ENCODE measurements at places on chromosomes 3 and 15.

DNA sequence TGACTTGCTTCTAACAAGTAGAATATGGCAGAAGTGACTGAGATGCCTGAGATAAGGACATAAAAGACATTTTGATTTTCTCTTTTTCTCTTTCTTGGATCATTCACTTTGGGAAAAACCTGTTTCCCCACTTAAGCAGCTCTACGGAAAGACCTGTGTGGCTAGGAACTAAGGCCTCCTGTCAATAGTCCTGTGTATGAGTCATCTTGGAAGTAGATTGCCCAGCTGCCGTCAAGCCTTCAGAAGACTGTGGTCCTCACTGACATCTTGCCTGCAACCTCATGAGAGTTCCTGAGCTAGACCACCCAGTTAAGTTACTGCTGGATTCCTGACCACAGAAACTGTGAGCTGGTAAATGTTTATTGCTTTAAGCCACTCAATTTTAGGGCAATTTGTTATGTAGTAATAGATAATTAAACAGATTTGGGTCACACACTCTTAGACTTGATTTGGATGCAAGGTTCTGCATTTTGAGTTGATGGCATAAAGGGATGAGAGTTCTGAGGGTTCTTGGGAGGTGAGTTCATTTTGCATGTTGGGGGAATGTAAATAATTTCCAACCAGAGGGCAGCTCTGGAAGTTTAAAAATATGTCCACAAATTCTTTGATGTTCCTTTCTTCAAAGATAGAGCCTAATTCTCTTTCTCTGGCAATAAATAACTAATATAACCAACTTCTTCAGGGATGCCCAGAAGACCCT, 229.2 kb downstream of the SQOR start:
- DNase-seq, result no peak

DNA sequence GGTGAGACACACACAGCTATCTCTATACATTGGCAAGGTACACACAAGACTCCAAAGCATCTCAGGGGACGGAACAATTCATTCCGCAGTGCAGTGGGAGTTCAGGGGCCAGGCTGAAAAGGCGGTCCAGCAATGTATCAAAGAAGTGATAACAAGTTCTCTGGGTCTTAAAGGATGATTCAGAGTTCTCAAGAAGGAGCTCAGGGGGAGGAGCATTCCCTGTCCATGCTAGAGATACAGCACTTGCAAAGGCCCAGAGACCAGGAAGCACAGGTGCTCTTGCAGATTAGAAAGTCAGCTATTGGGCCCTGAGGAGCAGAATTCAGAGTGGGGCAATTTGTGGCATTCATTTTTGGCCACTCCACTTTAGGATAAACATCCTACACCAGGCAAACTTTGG, 34.9 kb downstream of the MECOM start:
- DNase-seq, result no peak

DNA sequence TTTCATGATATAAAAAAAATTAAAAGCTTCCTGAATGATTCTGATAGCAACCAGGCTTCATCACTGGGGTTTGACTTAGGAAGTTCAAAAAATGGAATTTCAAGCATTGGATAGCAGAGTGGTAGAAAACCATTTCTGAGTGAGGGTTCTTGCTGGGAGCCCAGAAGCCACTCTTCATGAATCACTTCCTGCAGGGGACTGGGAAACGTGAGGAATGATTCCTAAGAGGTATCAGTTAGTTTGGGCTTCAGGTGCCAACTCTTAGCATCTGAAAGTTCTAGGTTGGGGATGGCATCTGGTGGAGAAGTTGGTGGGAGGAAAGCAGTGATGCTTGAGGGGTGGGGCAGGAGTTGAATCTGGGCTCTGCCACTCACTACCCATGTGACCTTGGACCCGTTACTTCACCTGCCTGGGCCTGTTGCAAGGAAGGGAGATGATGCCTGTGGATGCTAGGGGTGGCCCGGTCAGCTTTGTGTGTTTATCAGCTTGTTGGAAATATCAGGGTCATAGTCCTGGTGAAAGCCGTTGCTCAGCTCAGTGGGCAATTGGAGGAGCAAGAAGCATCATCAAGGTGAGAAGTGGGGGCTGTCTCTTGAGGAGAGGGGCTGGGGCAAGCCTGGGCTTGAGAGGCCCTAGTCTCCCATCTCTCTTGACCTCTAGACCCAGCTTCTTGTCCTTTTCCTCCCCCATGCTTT, 37.0 kb upstream of the TNFAIP8L3 start:
- peak; percentile 39 for DNase-seq

- no peak for DNase-seq
Measured at GRCh38 chr15:77685082-77685815, 52.5 kb upstream of the LINGO1 start.

- no peak for DNase-seq
Measured at GRCh38 chr15:90031231-90031791, 30.2 kb downstream of the ZNF710 start.

DNA sequence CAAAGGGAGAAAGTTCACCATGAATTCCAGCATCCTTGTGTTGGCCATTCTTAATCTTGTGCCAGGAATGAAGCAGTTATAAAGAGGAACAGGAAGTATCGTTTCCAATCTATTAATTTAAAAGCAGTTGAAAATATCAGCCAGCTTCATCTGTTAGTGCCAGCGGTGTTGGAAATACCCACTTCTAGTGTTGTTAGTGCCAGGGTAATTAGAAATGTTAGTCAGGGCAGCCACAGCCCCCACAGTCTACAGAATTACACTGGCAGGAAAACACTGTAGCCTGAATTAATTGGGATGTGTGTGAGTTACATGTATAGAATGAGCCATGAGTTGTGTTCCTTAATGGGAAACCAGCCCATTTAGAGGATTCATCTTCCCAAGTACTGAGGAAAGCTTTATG, 127.8 kb downstream of the GHSR start:
- DNase-seq, result no peak

DNA sequence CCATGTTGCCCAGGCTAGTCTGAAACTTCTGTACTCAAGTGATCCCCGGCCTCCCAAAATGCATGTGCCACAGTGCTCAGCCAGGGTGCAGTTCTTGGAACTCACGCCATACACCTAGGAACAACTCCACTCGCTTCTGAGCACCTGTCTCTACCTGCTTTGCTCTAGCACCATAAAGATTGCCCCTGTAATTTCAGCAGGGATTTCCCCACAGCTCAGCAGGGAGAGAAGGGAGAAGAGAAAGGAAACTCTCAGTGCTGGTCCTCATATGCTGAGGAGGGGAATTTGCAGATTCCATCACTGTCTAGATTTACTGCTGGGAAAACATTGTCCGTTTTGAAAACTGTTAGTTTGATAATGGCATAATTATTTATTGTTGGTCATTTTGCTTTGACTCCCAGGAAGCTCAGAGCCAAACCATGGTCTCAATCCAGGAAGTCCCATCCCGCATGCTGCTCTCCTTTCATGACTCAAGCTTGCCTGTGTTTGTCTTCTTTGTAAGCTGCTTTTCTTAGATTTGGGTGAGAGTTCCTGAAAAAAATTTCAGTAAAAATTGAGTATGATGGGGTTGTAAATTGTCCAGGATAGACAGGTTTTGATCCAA, 24.2 kb downstream of the TRIM71 start:
- no peak for DNase-seq

DNA sequence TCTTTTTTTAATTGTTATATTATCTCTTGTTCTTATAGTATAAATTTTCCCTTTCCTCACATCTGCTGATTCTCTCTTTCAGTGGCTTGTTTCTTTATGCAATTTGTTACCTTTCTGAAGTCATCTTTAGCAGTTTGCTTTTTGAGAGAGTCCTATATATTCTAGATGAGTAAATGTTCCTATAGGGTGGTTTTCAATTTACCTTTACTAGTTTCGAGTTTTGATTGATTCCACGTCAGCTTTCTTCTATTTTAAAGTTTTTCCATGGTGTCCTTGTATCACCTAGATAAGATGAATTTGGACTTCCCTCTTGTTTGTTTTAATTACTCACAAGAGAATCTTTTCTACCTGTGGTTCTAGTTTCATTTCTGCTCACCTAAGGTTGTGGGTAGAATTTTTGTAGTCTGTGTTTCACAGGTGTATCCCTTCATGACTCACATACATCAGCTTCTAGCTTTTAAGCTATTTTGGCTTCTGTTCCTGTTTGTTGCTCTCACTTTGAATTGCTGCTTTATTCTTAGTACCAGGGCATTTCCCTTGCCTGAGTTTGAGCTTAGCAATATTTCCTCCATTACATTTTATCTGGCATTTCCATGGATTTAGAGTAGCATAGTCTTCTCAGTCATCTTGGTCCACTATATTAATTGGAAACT, 6.4 kb downstream of the TEX9 start:
- DNase-seq, result no peak

GRCh38 chr3:112774293-112774926, 72.3 kb downstream of the CD200R1L start:
- DNase-seq, result no peak

GRCh38 chr3:53696401-53697172, 149.6 kb downstream of the CHDH start:
- no peak for DNase-seq

DNA sequence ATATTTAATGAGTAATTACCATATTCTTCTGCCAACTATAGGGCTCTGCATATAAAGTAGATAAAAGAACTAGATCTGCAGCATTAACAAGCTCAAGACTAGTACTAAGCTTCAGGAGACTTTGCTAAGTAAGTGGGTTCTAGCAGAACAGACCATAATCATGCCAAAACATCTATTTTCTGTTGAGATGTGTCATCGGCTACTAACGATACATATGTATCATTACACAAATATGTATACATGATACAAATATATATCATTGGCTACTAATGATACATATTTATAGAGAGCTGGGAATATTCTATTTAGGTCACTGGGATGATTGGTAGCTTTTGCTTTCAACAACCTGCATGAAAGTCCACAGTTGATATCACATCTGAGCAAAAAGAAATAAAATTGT, 185.8 kb upstream of the DCBLD2 start:
- no peak for DNase-seq

DNA sequence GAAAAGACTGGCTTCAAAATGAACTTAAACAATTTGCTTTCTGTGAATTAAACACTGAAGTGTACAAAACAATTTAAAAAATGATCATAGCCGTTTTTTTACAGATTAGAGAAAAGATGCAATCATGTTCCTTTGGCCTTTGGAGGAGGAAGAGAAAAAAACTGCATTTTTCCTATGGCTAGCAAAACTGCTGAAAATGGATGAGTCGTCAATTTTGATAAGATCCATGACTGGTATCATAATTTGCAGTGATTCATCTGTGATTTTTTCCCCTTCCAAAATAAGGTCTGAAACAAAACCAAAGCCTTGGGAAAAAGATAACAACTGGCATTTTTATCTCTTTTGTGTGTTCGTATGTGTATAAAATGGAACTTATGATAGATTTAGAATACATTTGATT, 255.6 kb upstream of the SATB1 start:
- no peak for DNase-seq

- no peak for DNase-seq
Measured at GRCh38 chr15:84824260-84825007, 7.3 kb downstream of the ALPK3 start.

DNA sequence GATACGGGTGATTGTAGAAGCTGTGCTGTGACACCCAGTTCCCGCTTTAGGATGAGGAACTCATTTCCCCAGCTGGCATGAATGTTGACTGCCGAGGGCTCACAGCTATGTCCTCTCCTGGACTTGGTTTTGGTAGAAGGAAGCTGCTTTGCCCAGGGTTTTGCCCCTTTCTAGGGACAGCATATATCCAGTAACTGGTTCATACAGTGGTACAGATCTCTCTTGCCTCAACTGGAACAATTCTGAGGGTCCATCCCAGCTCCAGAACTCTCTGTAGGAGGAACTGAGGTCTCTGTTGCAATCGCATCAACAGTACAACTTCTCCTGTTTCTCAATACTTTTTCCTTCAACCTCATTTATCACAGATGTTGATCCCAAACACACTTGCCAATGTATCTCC, 54.5 kb upstream of the FNDC3B start:
- DNase-seq, result no peak

DNA sequence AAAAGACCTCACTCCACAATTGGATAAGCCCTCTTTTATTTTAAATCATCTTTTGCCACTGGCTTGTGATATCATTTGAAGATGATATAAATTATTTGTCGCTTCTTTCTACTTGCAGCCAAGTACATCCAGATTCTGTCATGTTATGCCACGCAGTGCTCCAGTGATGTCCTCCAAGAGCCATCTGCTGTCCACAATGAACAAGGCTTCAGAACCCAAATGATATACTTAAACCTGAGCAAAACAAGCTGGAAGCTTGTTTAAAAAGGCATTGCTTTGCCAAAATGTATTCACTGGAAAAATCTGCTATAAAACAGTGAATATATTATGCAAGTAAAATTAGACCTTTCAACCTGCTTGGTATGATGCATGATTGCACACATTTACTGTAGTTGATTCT, 58.8 kb upstream of the ARL6 start:
- DNase-seq, result no peak

- no peak for DNase-seq
Measured at GRCh38 chr3:149234671-149235245, 13.1 kb upstream of the CP start.

- DNase-seq, result peak; percentile 24
Measured at GRCh38 chr3:105965384-105965783, 96.6 kb upstream of the CBLB start.

GRCh38 chr15:54208786-54209185, 230.5 kb downstream of the UNC13C start:
- DNase-seq, result no peak

DNA sequence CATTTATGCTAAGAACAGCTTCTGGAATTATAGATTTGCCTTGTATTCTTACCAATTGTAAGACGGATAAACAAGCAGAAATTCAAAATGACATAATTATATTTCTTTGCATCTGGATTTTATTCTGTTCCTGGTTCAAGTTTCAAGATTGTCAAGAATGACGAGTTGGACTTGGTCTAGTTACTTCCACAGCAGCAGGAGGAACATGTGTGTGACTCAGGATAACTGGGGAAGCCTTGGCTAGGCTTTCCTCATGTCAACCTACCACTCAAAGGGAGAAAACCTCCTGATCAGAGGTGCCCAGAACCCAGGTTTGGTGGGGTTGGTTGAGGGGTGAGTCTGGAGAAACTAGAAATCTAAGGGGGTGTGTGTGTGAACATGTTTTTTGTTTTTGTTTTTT, 259.7 kb downstream of the SOX2 start:
- DNase-seq, result no peak

DNA sequence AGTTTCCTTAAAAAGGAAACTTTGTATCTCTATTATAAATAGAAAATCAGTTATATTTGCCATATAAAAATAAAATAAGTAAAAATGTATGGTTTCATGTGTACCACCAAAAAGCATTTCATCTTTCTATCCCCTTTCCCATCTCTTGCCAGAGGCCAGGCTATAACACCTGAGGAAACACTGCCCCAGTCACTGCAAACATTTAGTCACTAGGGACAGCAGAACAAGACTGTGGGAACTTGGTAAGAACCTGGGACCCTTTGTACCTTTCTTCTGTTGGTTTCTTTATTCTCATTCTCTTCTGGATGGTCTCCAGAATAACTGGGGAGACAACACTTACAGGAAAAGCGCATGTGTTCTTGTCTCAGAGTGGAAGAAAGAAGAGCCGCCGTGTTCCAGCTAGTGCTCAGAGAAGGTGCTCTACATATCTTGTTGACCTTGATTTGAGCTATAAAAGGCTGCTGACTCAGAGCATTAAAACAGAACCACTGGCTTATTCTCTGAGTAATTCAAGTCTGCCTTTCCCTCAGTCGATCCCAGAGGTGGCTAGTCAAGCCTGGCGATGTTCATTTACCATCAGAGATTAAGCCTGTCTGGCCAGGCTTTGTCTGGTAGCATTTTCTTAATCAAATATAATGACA, 361.6 kb downstream of the RBMS3 start:
- DNase-seq, result no peak

- no peak for DNase-seq
Measured at GRCh38 chr15:25406846-25407245, 32.0 kb downstream of the UBE3A start.

Data from dermis microvascular lymphatic vessel endothelial cell (primary cell).